ENCODE measurements at places on chromosomes 13 and 19.

DNA sequence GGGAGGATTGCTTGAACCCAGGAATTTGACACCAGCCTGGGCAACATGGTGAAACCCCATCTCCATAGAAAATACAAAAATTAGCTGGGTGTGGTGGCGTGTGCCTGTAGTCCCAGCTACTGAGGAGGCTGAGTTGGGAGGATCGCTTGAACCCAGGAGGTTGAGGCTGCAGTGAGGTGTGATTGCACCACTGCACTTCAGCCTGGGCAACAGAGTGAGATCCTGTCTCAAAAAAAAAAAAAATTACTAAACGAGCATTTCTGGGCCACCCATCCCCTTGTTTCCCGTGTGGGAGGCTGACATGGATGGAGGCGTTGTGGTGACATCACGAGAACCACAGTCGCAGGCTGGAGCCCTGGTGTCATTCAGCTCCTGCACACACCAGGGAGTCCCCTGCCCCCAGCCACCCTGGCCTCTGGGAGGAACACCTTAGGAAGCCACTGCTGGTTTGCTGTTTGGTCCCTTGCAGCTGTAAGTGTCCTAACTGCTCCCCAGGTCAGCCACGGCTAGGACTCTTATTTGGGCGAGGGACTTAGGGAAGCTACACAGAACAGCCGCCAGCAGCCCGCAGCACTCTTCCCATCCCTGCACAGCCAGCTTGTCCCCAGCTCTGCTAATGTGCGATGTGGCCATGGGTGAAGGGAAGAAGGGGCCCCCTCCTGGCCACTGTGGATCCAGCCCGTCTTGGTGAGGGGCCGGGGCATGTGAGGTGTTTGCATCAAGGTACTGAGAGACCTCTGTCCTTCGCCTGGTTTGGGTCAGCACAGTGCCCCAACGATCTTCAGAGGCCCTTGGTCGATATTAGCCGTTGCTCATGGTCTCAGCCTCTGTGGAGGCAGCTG lies 12.7 kb downstream of the NKPD1 start:
- DNase-seq, result no peak

DNA sequence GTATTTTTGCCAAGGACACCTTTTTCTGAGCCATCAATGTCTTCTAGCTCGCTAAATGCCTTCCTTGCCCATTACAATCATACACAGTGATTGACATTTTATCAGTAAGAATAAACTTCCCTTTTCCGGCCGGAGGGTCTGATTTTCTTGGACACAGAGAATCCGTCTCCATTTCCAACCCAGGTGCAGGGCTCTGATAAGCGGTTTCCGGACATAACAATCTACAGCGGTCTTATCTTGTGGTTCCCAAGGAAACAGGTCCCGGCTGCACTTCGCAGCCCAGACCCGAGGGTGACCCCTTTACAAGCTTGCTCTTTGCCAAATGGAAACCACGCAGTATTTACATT lies 5.1 kb upstream of the ZNF77 start:
- peak; percentile 98 for DNase-seq

DNA sequence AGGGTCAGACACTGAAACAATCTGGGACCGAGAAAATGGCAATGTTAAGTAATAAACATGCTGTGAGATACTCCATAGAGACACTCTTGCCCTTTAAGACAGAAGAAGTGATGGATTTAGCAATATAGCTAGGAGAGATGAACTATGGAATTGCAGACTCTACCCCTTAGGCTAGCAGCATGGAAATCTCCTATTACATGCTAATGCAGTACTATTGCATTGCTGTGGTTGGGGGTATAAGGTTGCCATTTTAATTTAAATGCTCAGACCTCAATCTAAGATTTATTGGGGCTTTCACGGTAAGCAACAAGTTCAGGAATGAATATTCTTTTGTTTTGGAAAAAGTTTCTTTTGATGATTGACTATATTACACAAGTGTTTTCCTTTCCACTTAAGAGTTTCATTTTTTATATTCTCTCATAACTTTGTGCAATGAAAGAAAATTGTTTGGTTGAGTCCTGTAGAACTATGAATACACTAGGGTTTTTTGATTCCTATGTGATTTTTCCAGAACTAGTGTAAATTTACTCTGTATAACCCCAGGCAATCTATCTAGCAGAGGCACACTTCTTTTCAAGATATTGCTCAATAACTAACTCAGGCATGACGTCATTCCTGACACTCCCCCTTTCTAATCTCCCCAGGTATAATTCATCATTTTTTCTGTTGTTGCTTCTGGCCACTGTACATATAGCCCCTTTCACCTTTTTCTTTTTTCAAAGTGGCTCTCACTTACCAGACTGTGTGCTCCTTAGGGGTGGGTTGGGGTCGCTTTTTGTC lies 394.7 kb upstream of the KLF12 start:
- DNase-seq, result no peak

- no peak for DNase-seq
Measured at GRCh38 chr19:48221628-48222027, 34.1 kb downstream of the CARD8 start.

DNA sequence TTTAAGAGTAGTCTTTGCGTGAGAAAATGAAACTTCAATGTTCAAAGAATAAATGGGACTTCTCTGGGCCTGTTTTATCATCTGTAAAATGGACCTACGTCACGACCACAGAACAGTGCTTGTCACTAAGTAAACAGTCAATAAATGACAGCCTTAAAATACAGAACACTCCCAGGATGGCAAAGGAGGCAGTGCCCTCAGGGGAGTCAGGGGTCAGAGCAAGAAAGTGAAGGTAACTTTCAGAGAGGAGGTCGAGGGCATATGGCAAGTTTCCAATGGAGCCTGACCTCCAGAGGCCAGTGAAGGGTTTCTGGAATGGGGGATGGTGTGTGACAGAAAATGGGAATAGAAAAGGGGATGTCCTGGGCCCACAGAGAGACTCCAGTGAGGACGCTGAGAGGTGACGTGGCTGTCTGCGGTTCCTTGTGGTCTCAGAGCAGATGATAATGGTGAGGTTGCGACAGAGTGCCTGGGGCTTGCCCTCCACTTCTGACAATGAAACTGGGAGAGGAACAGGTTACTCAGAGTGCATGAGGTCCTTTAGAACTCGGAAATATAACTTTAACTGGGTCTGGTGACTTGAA lies 91.8 kb downstream of the UBL3 start:
- peak; percentile 36 for DNase-seq

GRCh38 chr13:51549593-51549992 lies 34.7 kb upstream of the WDFY2 start:
- no peak for DNase-seq

DNA sequence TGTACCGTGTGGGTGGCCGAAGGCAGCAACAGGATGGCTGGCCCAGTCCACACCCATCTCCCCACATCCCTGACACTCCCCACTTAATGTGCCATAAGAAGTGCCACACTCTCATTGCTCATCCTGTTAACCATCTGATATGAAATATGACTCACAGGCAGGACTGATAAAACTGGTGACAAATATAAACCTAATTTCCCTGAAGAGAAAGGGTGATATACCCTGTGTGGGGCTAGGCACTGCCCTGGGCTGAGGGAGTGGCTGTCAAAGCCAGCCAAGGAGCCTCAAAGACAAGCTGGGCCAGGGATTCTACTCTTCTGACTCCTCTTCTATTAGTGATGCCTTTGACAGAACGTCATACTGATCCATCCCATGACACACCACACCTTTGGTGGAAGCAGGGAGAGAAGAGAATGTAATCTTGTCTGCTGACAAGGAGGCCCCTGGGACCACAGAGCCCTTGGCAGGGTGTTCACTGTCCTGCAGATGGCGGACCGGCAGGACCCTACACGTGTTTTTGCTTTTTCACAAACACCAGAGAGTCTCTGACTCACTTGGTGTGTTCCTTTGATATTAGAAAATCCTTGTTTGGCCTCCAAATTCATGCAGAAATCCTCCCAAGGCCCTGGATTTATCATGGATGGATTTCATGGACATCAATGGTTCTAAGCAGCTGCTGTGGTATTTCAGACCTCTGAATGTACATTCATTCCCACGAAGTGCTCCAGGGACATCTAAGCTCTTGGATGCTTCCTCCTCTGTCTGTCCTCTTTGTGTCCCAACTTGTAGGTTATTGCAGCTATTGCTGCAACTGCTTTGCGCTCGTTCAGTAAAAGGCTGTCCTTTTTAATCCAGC lies 98.0 kb upstream of the WASF3 start:
- peak; percentile 89 for DNase-seq

GRCh38 chr19:39737351-39737750 lies 478 bp downstream of the CLC start:
- no peak for DNase-seq

- DNase-seq, result no peak
Measured at GRCh38 chr13:39197647-39198007, 159.4 kb downstream of the NHLRC3 start.

- no peak for DNase-seq
Measured at GRCh38 chr13:40438999-40439797, 227.2 kb downstream of the FOXO1 start.

GRCh38 chr13:78587395-78587794 lies 16.0 kb downstream of the POU4F1 start:
- no peak for DNase-seq

Data from hematopoietic multipotent progenitor cell treated with erythropoietin and hydrocortisone succinate and interleukin-3 and kit ligand, for 8 days (in vitro differentiated cells).